Activated T-cell treated with anti-CD3 and anti-CD28 coated beads for 1 hour (primary cell): ENCODE measurements at places on chromosomes 2 and 18.

- no peak for DNase-seq
Measured at GRCh38 chr18:3395466-3395865, 54.5 kb upstream of the TGIF1 start.

DNA sequence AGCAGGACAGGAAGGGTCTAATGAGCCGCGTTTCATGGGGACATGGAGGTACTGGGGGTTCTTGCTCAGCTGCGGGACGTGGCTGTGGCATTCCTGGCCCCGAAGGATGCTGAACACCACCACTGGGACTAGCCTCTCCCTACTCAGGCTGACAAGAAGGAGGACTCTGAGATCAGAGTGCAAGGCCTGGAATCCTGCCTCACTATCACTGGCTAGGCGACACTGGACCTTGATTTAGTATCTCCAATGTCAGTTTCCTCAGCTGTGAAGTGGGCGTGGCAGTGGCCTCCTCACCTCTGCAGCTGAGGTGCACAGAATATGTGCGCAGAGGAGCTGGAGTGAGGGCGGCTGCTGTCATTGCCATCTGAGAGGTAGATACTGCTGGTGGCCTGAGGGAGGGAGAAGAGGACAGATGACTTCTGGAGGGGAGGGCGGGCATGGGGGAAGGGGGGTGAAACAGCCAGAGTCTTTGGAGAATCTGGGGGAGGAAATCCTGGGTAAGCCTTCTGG is 157.8 kb upstream of the CAPN13 start:
- no peak for DNase-seq

DNA sequence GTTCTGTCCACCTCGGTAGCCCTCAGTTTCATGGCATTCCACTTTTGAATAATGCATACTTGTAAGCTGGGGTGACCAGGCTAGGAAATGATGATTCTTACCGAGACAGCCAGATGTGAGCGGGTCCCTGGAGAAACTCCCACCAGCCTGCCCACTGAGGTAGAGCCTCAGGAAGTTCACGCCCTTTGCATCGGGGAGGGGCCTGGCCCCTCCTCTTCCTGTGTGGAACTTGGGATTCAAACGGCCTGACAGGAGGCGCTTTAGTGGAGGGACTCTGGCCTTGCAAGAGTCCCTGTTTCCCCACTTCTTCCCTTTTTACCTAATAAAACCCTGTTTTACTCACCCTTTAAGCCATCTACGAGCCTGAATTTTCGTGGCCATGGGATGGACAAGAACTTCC is 44.6 kb downstream of the MRO start:
- no peak for DNase-seq

GRCh38 chr2:191676790-191677645 is 918 bp upstream of the NABP1 start:
- DNase-seq = no peak

GRCh38 chr2:237865623-237866041 is 6.2 kb downstream of the RAMP1 start:
- no peak for DNase-seq

DNA sequence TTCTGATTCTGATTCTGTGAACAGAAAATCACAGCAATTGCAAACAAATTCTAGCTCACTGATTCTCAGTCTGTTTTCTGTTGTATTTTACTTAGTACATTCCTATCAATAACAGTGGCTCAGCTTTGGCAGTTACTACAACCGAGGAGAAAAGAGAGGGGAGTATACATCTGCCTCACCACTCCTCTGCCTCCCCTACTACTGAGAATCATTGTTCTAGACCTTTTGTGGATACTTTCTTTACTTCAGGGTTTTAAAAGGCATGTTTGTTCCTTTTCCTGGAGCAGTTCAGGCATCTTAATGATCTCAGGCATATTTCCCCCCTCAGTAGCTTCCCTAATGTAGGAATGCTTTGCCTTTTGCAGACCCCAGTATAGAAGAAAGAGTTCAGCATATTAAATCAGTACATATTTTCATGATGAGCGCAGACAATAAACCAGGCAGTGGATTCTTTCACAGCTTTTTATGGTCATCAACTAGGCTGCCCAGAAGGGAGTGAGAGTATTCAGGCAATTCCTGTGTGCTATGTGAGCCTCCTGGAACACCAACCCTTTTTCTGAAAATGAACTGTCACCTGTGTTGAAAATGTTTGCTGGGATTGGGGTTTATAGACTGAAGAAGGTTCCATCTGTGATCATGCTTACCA is 10.3 kb downstream of the STAMBP start:
- no peak for DNase-seq

GRCh38 chr18:70188113-70188512 is 17.4 kb downstream of the RTTN start:
- DNase-seq = no peak

DNA sequence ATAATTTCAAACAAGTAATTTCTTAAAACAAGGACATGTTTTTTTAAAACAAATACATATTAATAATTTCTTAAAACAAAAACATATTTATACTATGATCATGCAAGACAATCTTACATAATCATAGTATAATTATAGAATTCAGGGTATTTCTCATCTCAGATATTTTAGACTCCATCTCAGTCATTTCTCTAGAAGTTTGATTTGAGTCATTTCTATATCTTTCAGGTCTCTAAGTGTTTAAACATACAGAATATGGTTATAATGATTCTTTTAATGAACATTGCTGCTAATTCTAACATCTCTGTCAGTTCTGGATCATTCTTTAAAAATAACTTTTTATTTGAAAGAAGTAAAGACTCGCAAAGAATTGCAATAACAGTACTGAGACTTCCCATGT is 154.2 kb upstream of the KYNU start:
- DNase-seq = no peak

- no peak for DNase-seq
Measured at GRCh38 chr2:39107156-39107555, 13.7 kb downstream of the SOS1 start.

DNA sequence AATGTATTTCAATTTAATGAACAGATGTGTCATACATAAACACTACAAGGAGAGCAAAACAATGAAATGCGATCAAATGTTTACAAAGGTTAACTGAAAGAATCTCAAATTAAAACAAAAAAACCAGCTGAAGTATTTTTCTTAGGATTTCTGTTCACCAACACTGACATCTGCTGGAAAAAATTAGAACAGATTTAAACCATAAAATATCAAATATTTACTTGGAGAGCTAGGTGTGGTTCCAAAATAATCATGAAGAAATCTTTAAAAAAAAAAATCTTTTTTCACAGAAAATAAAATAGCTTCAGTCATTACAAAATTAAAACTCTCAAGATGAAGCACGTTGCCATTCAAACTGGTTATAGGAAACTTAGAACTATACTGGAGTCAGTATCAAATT is 13.8 kb downstream of the MMADHC start:
- no peak for DNase-seq

DNA sequence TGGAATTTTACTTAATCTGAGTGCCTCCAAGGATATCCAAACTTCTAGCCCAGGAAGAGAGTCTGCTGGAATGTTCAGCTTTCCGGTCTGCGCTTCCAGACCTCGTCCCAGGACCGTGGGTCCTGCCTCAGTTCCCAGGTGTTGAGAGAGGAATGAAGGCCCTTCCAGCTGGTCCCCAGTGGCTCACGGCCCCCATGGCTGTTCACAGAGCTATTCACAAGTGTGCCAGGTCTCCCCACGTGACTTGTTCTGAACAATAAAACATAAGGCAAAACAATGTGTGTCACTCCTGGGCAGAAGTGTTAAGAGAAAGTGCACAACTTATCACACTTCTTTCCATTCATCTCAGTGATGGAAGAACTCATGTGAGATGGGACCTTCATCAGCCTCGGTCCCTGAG is 20.1 kb upstream of the TEX51 start:
- no peak for DNase-seq

GRCh38 chr2:101232770-101233169 is 19.9 kb upstream of the CNOT11 start:
- no peak for DNase-seq

DNA sequence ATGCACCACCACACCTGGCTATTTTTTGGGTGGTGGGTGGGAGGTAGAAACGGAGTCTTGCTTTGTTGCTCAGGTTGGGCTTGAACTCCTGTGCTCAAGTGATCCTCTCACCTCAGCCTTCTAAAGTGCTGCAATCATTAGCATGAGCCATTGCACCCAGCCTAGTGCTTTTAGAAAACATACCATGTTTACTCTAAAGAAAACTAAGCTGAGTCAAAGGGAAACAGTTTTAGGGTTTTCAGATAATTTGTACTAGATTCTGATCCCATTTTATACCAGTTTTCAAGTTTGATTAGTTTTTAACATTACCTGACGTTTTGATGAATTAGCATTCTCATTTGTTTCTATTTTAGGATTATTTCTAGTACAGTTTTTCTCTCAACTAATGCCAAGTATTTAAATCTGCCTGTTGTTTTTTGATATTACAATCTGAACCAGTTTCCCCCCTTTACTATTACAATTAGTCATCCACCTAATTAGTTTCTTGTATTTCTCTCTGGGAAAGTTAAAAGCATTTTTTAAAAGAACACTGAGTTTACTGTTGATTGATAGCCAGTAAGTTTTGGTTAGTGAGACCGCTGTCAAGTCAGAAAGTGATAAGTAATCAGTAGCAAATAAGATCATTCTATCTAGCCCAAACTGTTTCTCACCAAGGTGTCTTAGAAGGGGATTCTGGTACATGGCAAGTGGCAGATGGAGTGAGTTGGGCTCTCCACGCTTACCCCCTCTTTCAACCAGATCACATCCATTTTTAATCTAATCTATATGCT is 24.2 kb upstream of the TBR1 start:
- no peak for DNase-seq
